ENCODE measurements at places on chromosomes 4 and X. TPM values are rescaled to one million over a fixed set of nuclear protein-coding genes. Genes with fewer than 3 reads are reported as not detected.

- DNase-seq, result peak; percentile 14
Observed at GRCh38 chr4:142475663-142476062, 370.4 kb downstream of the INPP4B start.

- no peak for DNase-seq
Observed at GRCh38 chr4:79295086-79295485, 30.8 kb downstream of the NAA11 start.

DNA sequence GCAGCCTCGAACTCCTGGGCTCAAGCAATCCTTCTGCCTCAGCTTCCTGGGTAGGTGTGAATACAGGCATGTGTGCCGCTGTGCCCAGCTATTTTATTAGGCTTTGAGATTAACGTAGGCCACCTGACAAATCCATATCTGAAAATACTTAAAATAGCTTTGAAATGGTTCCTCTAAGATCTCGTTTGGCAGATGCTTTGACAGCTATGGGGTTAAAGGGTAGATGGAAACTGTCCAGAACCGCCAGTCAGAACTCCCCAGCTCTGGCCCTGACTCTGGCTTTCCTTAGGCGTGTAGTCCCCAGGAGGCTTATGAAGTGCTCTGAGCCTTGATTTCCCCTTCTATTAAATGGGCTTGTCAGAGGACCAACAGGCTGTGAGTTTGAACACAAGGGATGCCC is 32.8 kb upstream of the STIM2 start:
- DNase-seq, result no peak

- no peak for DNase-seq
Observed at GRCh38 chr4:168880072-168880675, 129.9 kb downstream of the CBR4 start.

- peak; percentile 35 for DNase-seq
Observed at GRCh38 chrX:30141966-30142365, 73.4 kb upstream of the MAGEB2 start.

GRCh38 chr4:41287005-41287404 is 30.3 kb downstream of the UCHL1 start:
- DNase-seq, result peak; percentile 64

DNA sequence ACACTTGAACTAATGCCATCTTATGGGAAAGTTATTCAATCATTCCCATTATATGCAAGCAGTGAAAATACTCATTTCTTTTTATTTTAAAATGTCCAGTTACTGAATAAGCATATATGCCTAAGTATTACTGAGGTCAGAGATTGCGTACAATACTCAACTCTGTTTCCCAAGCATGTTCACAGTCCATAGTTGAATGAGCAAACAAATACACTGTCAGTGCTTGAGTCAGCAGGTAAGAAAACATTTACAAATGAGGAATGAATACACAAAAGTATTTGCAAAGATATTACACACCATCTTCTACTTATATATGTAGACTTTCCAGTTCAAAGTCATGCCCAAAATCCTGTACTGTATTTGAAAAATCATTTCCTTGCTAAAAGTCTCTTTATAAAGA is 74.1 kb downstream of the TSPAN5 start:
- peak; percentile 74 for DNase-seq

DNA sequence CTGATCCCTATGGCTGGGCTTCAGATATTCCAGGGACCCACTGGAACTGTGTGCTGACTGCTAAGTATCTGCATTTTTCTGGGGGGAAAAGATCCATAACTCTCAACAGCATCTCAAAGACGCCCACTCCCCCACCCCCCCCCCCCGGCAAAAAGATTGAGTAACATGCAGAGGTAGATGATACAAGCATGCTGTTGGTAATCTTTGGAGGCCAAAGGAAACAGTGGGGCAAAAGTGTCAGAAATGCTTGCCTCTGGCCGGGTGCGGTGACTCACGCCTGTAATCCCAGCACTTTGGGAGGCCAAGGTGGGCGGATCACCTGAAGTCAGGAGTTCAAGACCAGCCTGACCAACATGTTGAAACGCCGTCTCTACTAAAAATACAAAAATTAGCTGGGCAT is 12.2 kb downstream of the XPNPEP2 start:
- no peak for DNase-seq

- DNase-seq, result no peak
Observed at GRCh38 chrX:11781734-11782370, 23.8 kb downstream of the MSL3 start.

DNA sequence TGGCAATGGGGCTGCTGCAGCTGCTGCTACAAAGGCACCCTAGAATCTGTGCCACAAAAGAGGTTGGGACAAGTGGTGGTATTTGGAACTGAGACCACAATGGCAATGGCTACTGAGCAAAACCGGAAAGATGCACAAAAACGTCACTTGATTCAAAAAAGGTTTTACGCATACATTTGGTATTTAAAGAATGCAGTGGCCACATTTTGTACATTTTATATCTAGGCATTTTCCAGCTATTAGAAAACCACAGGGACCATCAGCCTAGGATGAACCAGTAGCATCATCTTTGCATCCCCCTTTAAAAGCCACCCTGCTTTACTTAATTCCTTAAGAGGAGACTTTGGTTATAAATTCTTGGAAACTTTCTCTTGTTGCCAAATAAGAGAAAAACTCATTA is 104.8 kb upstream of the CXCL13 start:
- no peak for DNase-seq

DNA sequence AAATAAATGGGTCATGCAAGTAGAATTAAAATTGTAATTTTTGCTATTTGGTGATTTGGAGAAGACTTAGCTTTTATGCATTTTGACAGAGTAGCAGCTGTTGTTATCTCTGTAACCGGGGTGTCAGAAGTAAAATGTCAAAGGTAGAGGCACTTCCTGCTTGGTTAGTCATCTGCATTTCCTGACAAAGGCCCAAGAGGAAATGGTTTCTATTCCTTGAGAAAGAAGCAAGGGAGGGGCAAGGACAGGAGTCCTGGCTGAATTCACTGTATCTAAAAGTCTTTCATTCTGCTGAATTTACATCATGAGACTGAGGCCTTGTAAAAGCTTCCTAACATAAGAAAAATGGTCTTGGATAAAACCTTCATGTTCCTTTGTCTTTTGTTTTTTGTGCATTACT is 550.9 kb upstream of the BOD1L1 start:
- DNase-seq, result peak; percentile 75

DNA sequence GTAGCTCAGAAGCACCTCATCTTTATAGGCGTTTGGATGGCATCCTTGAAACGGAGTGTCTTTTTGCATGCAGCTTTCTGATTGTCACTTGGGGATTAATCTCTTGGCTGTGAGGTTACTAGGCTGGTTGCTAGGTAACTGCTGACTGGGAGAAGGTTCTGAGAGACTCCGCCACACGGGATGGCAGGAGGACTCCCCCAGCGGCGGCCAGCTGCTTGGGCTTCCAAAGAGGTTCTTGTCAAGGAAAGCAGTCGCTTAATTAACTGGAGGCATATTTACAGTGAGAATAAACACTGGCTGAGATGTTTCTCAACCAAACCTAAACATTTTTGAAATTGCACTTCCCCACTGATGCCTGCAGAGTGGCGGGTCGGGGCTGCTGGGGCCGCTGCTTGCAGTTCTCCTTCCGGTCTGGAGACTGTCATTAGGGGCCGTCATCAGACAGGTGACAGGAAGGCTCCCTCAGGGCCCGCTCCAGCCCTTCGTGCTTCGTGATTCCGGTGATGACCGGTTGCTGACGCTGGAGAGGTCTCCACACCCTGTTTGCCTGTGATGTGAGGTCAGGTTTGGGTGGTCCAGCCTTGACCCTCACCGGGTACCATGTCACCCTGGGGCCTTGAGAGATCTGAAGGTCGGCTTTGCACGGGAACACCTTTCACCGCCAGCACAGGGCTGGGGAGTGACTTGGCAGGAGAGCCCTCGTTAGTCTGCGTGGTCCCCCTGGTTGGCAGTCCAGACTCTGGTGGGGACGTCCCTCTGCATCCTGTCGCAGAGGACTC is 9.1 kb downstream of the NSG1 start:
- DNase-seq, result no peak

DNA sequence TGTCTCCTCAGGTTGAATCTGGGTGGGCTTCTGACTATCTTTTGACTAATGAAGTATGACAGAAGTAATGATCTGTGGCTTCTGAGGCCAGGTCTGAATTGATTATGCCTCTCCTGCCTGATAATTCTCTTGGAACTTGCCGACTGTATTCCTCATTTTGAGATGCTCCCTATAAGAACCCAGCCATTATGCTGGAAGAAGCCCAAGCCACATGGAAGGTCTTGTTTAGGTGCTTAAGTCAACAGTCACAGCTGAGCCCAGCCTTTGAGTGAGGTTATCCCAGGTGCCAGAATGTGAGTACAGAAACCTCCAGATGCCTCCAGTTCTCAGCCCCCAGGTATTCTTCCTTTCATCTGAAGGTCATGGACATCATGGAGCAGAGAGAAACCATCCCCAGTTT is 456.6 kb downstream of the IL15 start:
- DNase-seq, result peak; percentile 34

GRCh38 chr4:98601708-98602107 is 56.7 kb downstream of the TSPAN5 start:
- peak; percentile 65 for DNase-seq

GRCh38 chr4:13980317-13981310 is 353.1 kb upstream of the BOD1L1 start:
- peak; percentile 97 for DNase-seq

- no peak for DNase-seq
Observed at GRCh38 chr4:94650690-94651089, 107.1 kb upstream of the BMPR1B start.

DNA sequence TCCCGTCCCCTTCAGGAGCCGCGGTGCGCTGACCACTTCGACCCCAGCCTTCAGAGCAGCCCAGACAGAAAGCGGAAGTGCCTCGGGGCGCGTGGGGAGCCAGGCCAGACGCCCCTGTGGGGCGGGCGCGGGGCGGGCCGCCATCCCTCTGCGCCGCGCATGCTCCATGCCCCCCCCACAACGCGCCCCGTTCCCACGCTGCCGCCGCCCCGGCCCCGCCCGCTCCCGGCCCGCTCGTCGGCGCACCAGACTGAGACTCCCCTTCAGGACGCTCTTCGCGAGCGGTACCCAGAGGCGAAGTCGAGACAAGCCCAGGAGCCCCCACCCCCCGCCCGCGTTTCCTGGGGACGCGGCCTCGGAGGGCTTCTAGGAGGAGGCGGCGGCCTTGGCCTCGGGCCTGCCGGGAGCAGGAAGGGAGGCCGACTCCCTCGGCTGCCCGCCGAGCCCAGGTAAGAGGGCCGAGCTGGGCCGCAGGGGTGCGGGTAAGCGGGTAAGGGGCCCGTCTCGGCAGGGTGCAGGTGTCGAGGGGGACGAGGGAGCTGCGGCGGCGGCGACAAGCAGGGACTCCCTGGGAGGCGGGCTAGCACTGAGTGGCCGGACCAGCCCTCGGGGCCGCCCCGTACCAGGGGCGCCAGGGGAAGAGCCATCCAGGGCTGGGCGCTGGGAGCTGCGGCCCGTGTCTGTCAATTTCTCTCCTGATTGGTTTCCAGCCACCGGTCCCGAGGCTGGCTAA is at the start of gene ZFP92:
Gene ZFP92, plus strand, starts transcription at position 218 of the 733 bp plus-strand sequence. CDS start 6,851 bp downstream, outside the sequence.
- no peak for DNase-seq

DNA sequence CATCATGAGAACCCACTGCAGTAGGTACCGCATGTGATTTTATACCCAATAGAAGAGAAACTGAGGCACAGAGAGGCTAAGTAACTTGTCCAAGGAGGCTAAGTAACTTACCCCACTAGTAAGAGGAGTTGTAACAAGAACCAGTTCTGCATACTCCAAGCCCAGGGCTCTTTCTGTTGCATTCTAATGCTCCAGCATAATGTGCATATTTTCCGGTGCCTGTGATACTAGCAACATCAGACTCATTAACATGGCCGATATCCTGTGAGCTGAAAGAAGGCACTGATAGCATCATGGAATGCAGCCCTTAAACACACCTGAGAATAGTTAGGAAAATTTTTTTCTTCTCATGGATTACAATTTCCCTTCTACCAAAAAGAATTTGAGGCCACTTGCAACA is 39.7 kb upstream of the KLF3 start:
- DNase-seq, result no peak

GRCh38 chr4:156690572-156690971 is 281.0 kb downstream of the PDGFC start:
- no peak for DNase-seq

- DNase-seq, result no peak
Observed at GRCh38 chr4:150080337-150080736, 2.1 kb downstream of the DCLK2 start.

- no peak for DNase-seq
Observed at GRCh38 chr4:76441881-76442280, 6.9 kb downstream of the SHROOM3 start.

Gene STPG2
- total RNA-seq, result 0.75 TPM

Gene AFM
- total RNA-seq, result not detected

Gene LINC00632
- under 0.01 TPM for total RNA-seq

Gene TMEM175
- 12.1 TPM for total RNA-seq

Gene RXFP1
- 0.10 TPM for total RNA-seq

Gene KDR
- 0.30 TPM for total RNA-seq

Gene GASK1B
- total RNA-seq, result 2.8 TPM

Gene HTN3
- not detected for total RNA-seq

Gene CHRNA9
- total RNA-seq, result not detected

Measured in renal cortical epithelial cell (primary cell).